Activated CD8-positive, alpha-beta memory T cell treated with anti-CD3 and anti-CD28 coated beads for 4 hours (primary cell): ENCODE measurements at places on chromosomes 7 and 10.

- no peak for DNase-seq
These were observed 432.2 kb downstream of the DPP6 start for GRCh38 chr7:154484406-154484805.

DNA sequence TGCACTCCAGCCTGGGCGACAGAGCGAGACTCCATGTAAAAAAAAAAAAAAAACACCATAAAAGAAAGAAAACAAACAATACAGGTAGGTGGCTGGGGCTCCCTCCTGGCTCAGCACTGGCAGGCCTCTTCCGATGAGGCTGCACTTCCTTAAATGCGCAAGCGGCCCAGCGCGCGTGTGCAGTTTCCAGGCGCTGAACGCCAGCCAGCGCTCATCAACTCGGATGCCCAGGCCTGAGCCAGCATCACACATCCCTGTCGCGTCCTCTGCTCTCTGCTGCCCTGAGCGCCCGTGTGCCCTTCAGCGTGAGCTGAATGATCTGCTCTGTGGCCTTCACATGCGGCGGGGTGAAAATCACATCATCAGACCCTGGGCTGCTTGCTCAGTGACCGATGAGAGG lies 31.8 kb downstream of the NUDT1 start:
- DNase-seq, result no peak

DNA sequence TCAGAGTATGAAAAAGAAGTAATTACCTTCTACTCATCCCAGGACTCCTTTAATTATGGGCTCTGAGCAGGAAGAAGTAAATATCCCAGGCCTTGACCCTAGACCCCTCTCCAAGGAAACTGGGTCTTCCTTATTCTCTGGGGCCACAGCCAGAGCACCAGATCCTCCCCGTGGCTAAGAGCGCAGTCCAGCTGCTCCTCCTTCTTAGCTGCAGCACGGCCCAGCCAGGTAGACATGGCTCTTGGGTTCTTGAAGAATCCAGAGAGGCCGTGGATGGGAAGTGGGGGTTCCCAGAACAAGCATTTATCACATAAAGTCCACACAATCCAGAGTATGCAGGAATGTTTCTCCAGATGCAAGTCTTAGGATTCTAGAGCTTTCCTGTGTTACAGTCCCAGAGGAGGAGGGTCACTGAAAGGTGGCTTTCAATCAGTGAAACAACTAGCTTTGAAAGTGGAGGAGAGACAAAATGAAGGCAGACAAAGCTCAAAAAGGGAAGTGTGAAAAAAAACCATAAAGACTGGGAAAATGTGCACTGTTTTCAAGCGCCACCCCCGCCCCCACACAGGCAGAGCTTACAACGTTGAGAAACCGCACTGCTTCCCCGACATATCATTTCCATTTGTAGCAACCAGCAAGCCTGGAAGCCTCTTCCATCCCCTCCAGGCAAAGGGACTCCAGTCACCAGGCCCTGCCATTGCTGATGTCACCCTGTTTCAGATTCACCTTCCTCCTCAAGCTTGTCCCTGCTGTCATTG lies 396.5 kb upstream of the MKI67 start:
- no peak for DNase-seq

- DNase-seq, result no peak
These were observed 605.2 kb upstream of the DPP6 start for GRCh38 chr7:153447011-153447410.

- no peak for DNase-seq
These were observed 140.6 kb downstream of the TMEM168 start for GRCh38 chr7:112649560-112649959.

- DNase-seq, result no peak
These were observed 13.3 kb downstream of the IFIT5 start for GRCh38 chr10:89427629-89428028.

DNA sequence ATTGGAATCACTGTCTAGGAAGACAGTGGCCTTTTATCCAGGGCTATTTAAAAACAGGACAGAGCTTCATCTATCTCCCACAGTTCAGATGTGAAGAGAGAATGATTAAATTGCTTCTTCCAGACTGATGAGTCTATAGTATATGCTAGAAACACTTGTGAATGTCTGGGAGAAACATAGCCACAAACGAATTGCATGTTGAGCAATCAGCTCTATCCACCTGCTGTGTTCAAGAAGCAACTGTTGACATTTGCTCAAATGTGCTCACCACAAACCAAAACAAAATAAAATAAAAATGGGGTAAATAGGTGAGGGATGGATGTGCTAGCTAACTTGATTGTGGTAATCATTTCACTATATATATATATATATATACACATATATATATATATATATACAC lies 195.1 kb downstream of the HECW1 start:
- DNase-seq, result no peak

DNA sequence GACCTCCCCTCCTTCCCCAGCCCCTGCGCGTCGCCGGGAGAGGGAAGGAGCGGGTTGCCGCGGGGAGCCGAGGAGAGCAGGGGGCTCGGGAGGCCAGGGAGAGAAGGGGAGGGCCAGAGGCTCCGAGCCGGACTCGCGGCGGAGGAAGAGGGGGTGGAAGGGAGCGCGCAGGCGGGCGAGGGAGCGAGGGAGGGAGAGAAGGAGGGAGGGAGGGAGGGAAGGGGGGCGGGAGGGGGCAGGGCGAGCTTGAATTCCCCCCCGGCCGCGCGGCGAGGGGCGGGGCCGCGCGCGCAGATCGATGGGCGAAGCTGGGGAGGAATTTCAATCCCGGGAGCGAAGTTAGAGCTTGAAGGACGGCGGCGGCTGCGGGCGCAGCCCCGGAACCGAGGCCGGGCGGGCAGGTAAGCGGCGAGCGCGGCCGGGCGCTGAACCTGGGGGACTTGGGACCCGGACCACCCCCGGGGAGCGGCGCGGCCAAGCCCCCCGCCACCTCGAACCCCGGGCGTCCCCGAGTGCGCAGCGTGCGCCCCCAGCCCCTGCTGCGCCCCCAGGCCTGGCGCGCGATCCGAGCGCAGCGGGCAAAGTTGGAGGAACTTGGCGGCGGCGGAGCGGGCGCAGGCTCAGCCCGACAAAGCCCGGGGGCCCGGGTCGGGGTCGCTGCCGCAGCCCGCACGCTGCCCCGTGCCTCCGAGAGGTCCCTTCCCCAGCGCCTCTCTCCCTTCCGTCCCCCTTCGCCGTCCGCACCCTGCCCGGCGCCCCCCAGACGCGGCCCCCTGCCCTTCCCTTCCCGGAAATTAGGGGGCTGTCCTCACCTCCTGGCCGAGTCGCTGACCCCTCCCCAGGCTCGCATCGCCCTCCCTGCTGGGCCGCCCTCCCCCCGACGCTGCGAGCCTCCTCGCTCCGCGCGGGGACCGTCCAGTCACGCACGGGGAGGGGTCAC lies at the start of gene ELFN1:
TSS of gene ELFN1 (plus strand) at position 324 of the 940 bp plus-strand sequence. CDS start 74,320 bp downstream, outside the sequence.
- no peak for DNase-seq

DNA sequence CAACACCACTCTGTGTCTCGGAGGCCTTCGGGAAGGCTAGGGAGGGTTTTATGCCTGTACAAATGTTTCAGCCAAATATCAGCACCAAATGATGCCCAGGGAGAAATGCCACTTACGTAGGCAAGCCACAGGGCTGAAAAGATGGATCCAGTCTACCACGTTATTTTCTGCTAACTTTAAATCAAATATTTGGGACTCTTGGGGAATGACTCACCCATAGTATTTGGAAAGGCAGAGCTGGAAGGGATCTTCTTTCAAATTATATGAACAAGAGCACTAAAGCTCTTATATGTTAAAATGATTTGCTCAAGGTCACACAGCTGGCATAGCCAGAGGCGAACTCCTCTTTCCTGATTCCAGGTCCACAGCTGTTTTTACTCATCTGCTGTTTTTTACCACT lies 591.4 kb downstream of the SORCS1 start:
- DNase-seq, result no peak

DNA sequence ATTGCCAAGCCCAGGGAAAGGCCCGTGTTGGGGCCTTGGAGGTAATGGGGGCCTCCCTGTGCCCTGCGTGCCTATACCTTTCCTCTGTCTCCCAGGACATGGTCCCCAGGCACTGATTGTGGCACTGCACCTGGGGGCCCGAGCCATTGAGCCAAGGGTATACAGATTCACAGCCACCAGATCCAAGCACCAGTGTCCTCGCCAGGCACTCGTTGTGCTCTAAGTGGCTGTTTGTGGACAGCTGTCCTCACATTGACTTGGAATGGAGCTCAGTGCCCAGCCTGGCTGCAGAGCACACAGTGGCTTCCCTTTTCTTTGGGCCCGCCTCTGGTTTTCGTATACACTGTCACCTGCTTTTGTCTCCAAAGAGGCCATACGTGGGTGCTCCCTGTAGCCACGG lies 72.0 kb upstream of the BTBD16 start:
- no peak for DNase-seq

- no peak for DNase-seq
These were observed 95.4 kb downstream of the GRK5 start for GRCh38 chr10:119302591-119303253.

DNA sequence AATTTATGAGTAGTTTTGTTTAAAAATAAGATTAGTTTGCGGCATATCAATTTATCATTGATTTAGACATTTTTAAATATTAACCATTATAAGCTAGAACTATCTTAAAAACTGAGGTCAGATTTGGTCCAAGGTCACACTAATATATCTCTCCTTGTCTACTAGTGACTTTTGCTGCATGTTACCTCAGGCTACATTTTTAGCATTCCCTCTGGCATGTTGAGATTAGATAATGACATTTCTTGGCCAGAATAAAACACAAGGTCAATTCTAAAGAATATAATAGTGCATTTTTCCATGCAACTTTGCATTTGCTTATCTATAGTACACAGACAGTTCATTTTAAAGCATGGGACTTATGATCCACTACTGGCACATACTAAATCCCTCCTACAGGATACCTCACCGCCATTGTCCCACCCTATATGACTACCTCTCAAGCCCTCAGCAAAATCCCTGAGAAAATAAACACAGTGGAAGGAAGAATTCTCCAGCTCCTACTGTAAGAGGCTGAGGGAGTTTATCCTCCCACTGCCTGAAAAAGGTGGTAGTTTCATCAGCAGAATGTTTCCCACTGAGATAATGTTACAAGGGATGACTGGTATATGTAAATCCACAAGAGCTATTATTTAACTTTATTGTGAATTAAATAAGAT lies 816.4 kb downstream of the GRM8 start:
- no peak for DNase-seq

GRCh38 chr7:134356421-134356936 lies 39.7 kb upstream of the SLC35B4 start:
- no peak for DNase-seq

DNA sequence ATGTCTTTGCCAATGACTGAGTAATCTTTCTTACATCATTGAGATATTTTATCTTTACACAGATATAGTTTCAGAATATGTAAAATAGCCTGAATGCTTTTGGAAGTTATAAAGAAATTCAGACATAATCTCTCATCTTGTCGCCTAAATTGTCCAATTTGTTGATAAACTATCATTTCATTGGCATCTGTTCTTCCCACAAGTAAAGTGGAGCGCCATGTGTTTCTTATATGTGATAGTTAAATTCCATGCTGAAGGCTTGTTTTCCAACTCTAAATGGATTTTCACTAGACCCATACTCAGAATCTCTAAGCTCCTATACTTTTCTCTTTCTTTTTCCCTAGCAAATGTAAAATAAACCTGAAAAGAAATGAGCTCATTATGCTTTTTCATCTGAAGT lies 640.1 kb upstream of the MBL2 start:
- no peak for DNase-seq

DNA sequence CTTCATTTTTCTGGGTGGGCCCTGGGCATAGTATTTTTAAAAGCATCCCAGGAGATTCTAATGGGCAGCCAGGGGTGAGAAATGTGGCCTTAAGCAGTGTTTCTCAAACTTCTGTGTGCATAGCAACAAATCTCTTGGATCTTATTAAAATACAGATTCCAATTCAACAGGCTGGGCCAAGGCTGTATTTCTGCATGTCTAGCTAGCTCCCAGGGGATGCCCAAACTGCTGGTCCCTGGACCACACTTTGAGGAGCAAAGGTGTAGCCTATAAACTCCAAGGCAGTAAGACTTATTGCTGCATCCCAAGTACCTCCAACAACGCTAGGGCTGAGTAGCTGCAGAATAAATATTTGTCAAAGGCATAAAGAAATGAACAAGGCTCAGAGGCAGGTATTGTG lies 292.9 kb upstream of the ZMIZ1 start:
- DNase-seq, result no peak

DNA sequence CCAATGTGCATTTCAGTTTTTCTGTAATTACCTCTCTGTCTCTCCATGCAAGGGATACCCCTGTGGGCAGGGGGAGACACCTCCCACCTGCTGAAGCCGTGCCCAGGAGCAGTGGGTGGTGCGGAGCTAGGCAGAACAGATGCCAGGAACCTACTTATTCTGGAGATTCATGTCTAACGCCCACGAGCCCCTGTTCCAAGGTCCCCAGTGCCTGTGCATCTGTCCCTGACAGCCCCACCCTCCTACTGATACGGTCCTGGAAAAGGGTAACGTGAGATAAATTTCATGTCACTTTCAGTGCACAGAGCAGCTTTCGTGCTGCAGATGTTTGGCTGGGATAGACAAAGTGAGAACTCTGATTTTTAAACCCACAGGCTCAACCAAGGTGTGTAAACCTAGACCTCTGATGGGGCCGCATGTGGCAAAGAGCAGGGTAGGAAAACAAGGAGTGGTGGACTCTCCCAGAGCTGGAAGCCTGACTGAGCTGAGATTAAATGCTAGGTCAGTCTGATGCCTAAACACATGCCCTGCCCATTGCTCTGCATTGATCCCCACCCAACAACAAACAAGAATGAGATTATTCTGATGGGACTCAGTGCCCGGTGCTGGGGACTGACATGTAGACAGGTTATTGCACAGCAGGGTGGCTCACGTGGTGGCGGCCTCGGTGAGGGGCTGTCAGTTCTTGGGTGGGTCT lies 123.6 kb upstream of the GDF10 start:
- DNase-seq, result no peak

DNA sequence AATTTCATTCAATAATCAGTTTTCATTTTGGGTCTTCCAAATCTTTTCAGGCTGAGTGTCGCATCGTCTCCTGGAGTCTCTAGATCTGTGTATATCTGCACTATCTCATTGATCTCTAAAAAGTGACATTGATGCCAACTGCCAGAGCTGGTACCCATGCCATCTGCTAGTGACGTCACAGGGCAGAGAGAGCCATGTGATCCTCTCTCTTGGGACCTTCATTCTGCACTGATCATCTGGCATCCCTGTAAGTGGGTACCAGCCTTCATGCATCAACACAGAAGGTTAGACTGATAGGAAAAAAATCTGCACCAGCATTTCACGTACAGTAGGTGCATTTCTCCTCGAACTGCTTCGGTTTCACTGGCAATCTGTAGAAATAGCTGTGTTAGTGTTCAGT lies at the start of gene NEUROD6:
TSS of gene NEUROD6 (minus strand) at position 124 of the 400 bp plus-strand sequence. CDS start 1,458 bp downstream, outside the sequence.
- no peak for DNase-seq

DNA sequence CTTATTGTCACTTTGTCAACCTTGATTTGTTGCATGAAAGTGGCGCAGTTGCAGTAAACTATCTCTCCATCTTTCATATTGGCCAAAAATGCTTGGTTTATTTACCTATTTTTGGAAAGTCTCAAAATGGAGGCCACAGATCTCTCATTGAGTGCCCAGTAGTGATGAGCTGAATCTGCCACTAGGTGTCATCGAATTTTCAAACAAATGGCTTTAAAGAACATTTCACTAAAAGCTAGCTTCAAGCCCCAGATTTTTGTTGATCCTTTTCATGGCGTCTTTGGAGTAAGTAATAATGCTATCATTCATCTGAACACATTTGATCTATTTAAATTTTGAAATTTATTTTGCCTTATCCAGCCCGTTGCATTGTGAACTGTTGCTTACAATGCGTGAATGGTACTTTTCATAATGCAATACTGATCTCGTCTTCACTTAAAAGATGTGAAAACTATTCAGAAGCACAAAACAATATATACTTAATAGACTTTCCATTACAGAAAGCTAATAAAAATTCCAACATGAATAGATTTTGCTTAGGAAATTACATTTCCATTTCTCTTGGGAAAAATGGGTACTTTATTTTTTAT lies 236.2 kb downstream of the DNAJB9 start:
- DNase-seq, result no peak
